Hypothalamus (tissue), 51 donors: ENCODE measurements at places on chromosomes 1 and 21.

DNA sequence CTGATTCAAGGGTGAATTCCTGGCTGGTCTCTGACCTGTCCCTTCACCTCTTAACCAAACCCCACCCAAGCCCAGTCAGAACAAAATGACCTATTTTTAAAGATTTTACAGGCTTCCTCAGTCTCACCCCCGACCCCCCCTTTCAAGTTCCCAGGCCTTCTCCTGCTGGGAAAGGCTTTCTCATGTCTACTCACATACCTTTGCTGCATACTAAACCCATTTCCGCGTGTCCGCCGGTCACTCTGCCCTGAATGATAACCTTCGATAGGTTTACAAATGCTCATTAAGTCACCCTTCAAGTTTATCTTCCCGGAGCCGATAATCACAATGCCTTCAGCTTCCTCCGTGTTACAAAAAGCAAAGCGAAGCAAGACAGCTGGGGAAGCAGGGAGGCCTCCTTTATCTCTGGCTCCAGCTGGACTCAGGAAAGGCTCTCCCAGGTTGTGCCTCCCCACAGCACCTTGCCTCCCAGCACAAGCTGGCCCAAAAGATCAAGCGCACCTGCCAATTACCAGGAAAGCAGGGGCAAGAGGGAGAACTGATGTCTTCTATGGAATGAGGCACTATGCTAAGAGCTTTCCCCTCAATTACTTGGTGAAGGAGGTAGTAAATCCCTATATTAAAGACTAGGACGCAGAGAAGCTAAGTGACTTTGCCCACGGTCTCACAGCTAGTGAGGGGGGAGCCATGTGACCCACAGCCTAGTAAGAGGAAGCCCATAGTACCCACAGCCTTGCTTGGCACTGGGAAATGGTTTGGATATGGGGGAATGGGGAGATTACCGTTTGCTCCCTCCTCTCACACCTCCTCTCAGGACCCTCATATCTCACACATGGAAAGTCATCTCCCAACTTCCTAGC, 15.9 kb downstream of the SMIM12 start:
- no peak for DNase-seq

DNA sequence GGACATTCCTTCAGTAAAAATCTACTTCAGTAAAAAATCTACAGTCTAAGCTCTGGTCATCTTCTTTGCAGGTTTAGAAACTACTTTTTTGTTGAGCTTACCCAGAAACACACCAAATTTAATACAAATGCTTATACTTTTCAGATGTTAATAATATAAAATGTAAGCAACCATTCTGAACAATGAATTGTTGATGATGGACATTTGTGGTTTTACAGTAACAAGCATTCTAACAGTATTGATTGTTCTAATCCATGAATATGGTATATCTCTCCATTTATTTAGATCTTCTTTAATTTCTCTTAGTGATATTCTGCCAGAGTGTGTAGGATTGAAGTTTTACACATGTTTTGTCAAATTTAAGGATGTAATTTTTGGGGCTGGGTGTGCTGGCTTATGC, 27.0 kb upstream of the SRSF10 start:
- DNase-seq = no peak

DNA sequence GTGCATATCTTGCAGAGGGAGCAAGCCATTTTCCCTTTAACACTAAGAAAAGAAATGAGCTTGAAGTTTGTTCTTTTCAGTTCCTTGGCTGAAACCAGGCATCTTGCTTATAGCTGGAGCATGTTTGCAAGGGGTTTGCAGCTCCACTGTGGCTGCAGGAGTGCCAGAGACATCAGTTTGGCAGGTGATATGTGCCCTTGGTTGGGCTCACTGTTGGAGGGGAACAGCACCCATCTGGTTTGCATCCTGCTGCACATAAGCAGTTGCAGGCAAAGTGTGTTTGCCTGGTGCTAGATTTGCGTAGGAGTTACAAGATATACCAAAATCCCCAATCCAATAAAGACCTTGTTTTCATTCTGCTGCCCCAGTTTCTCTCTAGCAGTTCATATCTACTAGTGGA, 47.8 kb upstream of the IKBKE start:
- no peak for DNase-seq

GRCh38 chr1:9990944-9991343, 6.1 kb upstream of the RBP7 start:
- DNase-seq = no peak

- no peak for DNase-seq
Observed at GRCh38 chr21:27036736-27037301, 69.9 kb upstream of the ADAMTS5 start.

DNA sequence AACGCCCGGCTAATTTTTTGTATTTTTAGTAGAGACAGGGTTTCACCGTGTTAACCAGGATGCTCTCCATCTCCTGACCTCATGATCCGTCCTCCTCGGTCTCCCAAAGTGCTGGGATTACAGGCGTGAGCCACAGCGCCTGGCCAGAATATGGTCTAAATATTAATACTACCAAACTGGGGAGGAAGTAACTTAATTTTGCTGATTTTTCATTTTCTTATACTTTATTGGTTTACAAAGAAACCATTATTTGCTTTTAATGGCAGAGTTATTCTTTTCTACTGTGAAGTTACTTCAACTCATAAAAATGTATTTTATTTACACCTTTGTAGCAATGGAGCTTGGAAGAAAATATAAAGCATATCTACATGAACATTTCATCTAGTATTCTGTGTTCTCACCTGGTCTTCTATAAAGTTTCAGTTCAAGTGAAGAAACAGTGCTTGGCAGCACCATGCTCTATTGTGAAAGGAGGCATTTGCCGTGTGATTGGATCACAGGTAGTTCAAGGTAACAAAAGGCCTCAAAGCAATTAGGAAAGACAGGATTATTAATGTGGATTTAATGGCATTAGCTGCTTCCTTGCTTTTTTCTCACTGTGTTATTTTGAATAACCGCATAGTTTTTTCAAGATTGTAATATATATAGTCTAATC, 13.6 kb downstream of the GBP1 start:
- no peak for DNase-seq

GRCh38 chr1:167465018-167465417, 53.3 kb downstream of the CD247 start:
- no peak for DNase-seq

DNA sequence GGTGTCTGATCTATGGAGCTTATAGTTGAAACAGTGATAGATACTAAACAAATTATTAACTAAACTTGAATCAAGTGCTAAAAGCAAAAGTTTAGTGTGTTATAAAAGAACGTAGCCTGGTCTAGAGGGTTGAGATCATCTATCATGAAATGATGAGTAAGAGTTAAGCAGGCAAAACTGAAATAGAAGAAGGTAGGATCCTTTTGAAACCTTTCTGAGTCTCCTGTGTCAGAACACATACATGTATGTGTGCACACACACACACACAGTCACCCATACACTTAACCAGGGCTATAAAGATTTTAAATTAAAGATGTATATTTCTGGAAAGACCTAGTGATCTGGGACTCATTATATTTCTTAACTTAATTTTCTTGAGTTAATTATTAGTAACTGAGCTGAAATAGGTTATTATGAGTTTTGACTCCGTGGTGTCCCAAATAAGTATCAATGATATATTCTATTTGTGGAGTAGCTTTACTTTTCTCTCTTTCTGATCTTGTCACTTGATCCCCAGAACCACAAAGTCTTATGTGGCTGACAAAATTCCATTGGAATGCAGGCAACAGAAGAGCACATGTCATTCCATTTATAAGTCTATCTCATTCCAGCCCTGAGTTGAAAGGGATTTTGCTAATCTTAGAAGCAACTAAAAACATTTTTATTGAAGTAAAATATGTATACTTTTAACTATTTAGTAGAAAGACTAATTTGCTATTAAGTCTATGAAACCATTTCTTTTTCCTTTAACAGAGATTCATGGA, 70.7 kb downstream of the PRRX1 start:
- DNase-seq = no peak

- no peak for DNase-seq
Observed at GRCh38 chr1:88210103-88210787, 473.8 kb upstream of the PKN2 start.

DNA sequence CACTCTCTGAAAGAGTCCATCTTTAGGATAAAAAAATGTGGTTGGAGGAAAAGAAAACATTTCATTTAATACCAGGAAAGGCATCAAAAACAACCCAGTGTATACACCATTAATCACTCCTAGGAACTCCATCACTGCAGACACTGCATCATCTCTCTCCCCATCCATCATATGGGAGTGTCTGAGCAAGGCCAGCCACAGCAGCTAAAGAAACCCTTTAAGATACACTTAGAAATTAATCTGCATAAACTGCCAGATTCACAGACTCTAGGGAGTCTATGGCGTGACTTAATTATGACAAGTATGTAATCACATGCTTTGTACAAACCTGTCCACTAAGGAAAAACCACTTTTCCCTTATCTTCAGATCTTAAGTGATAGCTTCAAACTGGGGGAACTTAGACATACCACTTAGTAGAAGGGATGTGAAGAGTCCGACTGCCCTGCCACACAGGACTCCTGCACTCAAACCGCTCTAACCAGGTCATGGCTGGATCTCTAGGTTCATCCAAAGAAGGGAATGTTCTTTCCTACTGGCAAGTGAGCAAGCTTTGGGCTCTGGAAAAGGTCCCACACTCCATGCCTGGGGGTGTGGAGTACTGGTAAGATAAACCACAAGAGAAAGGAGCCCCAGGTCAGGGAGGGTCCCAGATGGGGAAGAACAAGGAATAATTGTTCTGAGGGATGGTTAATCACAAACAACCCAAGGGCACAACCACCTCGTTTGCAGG, 61.0 kb upstream of the C8B start:
- DNase-seq = no peak

DNA sequence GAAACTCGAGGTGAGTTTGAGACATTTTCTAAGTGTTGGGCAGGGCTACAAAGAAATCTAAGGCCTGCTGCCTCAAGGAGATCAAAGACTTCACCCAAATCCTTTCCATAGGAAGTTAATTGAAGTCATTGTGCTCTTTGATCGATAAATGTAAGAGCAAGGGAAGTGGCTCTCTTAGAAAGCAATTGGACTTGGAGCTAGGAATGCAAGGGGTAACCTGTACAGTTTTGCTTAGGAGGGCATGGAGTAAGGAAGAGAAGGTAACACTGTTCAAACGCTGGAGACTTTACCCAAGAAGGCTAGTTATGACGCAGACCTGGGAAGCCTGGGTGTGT, 418.0 kb upstream of the PROX1 start:
- DNase-seq = no peak

- DNase-seq = no peak
Observed at GRCh38 chr1:110050602-110051261, 16.3 kb downstream of the STRIP1 start.

DNA sequence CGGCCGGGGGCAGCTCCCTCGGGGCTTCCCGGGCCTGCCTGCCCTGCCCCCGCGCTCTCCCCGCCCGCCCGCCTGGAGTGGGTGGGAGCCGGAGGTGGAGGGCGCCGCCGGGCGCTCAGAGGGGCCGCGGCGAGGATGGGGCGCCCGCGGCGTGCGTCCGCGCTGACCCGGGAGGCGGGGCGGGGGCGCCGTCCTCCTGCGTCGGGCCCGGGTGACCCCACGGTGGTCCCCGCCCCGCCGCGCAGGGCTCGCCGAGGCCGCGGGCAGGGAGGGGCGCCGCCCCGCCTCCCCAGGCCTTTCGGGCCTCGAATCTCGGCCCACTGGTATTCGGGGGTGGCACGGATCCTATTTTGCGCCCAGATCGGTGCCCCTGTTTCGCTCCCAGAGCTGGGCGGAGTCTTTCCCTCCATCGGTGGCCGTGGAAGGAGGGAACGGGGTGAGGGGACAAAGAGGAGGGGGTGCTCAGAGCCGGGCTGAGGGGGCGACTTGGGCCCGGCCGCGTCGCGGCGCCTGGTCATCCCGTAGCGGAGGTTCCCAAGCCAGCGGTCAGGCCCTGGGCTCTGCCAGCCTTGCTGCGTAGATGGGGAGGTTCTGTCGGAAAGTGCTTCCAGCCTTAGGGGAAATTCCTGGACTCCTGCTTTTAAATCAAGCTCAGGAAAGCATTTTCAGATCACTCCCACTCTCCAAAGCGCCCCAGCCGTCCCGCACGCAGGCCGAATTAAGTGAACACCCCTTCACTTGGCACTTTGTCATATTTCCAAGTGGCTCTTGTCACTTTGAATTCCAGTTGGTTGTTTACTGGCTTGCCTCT, 545 bp downstream of the PATJ start:
- peak; percentile 70 for DNase-seq

GRCh38 chr1:246029616-246030015, 477.5 kb downstream of the SMYD3 start:
- DNase-seq = no peak

- no peak for DNase-seq
Observed at GRCh38 chr21:15487196-15487550, 242.6 kb upstream of the USP25 start.

- no peak for DNase-seq
Observed at GRCh38 chr21:31236528-31236927, 107.5 kb downstream of the TIAM1 start.

DNA sequence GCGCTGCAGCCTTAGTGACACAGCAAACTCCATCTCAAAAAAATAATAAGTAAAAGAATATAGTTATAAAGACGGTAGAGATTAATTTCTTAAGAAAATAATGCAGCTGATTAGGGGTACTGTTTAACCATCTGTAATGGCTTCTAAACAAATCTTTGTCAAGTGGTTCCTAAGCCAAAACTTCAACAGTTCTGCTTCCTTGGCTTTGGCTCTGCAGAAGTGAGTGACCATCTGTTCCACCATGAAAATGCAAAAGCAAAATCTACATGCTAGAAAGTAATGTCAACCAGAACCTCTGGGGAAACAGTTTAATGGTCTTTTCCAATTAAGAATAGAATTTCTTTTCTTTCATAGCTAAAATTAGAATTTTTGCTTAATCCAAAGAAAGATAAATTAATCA, 8.3 kb upstream of the SH2D5 start:
- no peak for DNase-seq

DNA sequence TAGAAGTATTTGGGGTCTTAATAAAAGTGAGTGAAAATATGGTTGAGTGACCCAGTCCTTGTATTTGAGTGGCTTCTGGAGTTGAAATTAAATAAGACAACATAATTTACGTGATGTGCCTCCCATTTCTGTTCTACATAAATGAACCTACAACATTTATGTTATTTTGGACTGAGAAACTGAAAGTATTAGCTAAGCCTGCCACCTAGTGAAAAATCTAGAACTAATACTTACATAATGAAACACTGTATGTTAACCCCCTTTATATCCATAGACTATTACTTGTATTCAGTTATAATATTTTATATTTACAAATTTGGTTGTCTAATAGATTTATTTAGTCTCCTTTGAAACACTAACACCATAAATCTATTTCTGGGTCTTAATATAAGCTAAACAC, 298.9 kb downstream of the KCNT2 start:
- no peak for DNase-seq

- DNase-seq = no peak
Observed at GRCh38 chr21:32127081-32127480, 151.8 kb downstream of the MIS18A start.

- no peak for DNase-seq
Observed at GRCh38 chr1:2018217-2019171, 651 bp upstream of the GABRD start.

DNA sequence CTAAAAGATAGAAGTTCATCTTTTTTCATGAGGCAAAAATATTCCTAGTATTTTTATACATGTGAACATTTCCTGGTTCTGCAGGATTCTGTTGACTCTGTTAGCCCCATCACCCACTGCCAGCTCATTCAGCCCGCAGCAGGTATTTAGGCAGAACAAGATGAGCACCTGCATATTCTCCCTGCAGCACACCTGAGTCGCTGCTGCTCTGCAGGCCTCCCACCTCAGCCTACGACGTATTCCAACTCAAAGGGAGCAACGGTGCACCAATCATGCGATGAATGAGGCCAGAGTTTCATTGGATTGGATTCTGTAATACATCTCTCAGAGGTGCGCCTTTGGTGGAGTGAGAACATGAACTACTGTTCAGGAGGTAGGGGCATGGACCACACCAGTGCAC, 87.6 kb downstream of the CNIH3 start:
- DNase-seq = no peak
